NCI-H1048 (cell line): ENCODE measurements at places on chromosomes 5 and 9.

DNA sequence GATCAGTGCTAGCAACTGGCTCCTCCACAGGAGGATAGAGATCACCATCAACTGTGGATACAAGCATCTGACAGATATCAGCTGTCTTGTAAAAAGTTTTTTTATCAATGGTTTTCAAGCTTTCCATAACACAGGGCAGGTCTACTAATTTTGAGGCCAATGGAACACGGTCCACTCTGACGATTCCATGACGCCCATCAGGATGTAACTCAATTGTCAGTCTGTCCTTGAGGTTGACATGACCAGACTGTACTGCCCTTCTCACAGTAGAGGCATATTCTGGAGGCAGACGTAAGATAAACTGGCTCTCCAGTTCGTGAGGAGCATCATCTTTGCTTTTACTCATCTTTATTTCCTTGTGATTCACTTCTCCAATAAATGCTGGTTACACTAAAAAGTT is 885 bp downstream of the TAF7 start:
- DNase-seq: no peak

DNA sequence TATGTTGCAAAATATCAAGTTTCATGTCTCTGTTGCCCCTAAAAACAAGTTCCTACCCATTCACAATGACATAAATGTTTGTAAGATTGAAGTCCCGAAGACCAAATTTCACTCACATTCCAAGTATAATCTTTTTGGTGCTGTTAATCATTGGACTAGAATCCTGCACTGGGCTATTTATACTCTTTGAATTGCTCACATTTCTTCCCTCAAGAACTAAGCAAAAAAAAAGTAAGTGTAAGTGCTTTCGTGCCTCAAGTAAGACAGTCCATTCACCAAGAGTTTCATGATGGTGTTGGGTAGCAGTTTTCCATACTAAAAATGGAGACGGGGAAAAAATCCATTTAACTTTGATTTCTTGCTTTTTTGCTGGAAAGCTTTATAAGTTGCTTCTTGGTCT is 242.3 kb downstream of the EBF1 start:
- no peak for DNase-seq

DNA sequence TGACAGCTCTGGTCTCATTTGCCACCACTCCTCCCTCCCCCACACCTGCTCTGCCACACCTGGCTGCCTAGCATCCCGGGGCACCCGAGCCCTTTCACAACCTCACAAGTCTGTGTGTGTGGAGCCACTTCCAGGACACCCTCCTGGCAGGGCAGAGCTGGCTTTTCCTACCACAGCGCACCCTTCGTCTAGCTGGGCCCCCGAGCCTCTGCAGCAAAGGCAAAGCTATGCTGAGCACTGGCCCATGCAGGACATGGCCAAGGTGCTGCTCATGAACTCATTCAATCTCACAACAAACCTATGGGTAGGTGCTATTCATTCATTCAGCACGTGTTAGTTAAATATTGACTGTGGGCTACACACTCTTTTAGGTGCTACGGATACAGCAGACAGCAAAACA is 43.4 kb downstream of the DUSP1 start:
- DNase-seq: no peak

- no peak for DNase-seq
These were observed 231.4 kb downstream of the PDE4D start for GRCh38 chr5:59661954-59662615.
